AG04449 (cell line): ENCODE measurements at places on chromosomes 12 and 14.

- no peak for DNase-seq
These were observed 403 bp upstream of the PNP start for GRCh38 chr14:20468764-20469241.

DNA sequence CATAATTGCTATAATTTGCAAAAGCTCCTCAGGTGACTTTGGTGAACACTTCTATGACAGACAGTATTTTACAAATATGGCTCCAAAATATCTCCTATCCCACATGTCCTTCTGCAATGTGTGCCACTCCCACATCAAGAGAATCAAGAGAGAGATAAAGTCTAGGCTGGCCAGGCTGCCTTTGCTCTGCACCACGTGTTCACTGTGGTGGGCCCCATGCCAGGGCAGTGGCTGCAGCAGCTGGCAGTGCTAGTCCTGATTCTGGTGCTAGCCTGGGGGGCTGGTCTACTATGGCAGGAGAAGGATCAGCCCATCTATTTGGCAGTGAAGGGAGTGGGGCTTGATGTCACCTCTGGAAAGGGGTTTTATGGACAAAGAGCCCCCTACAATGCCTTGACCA lies 86.3 kb downstream of the DRAM1 start:
- no peak for DNase-seq

GRCh38 chr14:68733086-68733914 lies 59.6 kb downstream of the ZFP36L1 start:
- DNase-seq: no peak

DNA sequence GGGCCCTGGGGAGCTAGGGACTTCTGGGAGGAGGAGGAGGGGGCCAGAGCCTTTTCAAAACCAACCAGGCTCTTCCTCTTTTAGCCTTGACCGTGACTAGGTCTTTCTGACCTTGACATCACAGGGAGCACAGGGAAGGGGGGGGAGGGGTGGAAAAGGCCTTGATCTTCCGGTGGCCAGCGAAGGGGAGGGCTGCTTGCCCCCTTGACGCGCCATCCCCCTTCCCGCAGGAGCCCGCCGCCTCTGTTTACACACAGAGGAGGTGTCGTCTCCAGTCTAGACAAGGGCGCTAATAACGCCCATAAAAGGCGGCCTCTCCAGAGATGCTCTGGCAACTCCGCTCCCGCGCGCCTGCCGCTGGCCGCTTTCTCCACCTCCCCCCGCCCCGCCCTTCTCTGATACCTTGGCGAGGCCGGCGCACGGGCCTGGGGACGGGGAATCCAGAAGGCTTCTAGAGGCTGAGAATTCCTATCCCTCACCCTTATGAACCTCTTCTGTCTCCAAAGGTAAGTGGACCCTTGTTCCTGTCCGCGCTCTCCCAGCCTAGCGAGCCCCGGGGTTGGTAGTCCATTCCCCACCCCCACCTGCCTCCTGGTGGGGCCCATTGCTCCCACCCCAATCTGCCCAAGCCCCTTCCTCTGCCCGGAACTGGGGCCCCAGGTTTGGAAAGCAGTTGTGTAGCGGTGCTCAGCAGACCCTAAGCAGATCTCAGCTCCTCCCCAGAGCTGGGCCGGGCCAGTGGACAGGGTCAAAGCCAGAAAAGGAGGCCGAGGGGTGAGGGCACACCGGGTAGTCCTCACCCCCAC lies 4.9 kb upstream of the HOXC12 start:
- no peak for DNase-seq

DNA sequence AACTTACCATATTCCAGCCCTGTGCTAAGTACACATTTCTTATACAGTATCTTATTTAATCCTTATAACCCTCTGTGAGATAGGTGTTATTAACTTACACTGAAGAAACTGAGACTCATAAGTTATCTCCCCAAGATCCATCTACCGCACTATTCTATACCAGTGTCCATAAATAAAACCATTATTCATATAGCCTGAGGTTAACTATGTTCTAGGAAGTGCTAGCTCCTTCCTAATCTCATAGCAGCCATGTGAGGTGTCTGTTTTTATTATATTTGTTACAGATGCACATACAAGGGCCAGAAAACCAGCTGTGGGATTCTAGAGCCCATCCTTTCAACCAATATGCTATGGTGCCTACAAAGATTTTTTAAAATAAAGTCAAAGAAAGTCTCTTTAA lies 100.3 kb upstream of the RAP1B start:
- DNase-seq: no peak

DNA sequence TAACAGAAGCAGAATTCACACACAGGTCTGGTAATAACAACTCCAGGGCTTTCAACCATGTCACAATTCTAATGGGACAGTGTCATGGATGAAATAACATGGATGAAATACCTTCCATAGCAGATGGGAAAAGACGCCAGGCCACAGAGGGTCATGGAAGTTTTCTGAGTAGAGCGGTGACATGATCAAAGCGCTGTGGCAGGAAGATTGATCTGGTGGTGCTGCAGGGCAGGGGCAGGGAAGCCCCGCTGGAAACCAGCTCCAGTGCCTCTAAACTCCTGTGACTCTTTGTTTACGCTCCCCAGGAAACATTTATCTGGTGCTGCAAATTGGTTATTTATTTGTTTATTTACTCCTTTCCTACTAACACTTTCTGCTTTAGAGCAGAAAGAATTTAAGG lies 108.3 kb upstream of the HMGA2 start:
- no peak for DNase-seq

DNA sequence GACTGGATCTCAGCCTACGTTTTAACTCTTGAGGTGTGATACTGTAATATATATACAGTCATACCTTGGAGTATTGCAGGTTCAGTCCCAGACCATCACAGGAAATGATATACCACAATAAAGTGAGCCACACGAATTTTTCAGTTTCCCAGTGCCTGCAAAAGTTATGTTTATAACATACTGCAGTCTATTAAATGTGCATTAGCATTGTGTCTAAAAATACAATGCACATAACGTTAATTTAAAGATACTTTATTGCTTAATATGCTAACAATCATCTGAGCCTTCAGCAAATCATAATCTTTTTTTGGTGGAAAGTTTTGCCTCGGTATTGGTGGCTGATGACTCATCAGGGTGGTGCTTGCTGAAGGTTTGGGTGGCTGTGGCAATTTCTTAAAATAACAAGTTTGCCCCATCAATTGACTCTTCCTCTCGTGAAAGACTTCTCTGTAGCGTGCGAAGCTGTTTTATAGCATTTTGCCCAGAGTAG lies 18.9 kb downstream of the PYROXD1 start:
- DNase-seq: no peak
